CD4-positive, alpha-beta T cell treated with Interleukin-12 subunit alpha and Interleukin-12 subunit beta, for 1 hour (primary cell): ENCODE measurements at places on chromosomes 13 and 19.

DNA sequence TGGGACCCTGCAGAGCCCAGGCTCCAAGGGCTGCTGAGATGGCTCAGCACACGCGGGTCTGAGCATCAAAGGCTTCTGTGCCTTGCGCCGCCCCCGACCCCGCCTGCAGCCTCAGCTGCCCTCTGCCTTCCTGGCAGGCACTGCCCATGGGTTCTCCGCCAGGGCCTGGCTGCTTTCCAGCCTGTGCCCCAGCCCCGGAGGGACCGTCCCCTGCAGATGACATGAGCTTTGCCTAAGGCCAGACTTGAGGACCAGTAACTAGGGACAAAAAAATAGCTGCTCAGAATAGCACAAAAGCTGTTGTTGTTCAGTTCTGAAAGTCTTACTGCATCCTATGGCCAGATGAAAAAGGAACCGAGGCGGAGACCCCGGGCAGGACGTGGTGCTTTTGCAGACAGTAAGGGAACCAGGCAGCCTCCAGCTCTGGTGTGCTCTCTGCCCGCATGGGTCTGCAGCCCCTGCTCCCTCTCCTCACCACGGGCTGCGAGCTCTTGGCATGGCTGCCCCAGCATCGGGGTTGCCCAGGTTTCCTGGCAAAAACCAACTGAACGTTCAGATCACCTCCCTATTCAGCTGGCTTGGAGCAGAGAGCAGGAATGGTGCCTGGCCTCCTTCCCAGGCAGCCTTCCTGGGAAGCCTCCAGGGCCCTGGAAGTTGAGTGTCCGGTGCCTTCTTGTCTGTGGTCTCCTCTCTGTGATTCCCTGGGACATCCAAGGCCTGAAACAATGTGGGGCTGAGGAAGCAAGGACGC is 12.5 kb upstream of the CFAP97D2 start:
- no peak for DNase-seq

GRCh38 chr13:93775507-93776108 is 549.0 kb downstream of the GPC6 start:
- no peak for DNase-seq

DNA sequence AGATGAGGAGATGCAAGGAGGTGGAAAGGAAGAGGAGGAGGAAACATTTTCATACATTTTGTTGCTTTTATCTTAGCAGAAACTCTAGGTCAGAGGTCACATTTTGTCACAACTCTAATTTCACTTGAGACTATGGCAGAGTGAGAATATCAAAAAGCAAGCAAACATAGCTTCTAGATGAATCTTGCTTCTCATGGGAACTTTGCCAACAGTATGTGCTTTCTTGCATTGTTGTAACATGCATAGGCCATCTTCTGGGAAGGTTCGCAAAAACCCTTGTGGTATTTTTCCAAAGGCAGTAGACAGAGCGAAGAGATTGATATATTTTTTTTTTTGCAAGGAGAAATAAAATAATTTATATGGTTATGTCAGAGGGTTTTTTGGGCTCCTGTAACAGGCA is 291.3 kb downstream of the MTUS2 start:
- no peak for DNase-seq

- no peak for DNase-seq
Observed at GRCh38 chr13:46982856-46983582, 86.2 kb upstream of the HTR2A start.

- no peak for DNase-seq
Observed at GRCh38 chr13:106986033-106986484, 418.1 kb upstream of the ARGLU1 start.

DNA sequence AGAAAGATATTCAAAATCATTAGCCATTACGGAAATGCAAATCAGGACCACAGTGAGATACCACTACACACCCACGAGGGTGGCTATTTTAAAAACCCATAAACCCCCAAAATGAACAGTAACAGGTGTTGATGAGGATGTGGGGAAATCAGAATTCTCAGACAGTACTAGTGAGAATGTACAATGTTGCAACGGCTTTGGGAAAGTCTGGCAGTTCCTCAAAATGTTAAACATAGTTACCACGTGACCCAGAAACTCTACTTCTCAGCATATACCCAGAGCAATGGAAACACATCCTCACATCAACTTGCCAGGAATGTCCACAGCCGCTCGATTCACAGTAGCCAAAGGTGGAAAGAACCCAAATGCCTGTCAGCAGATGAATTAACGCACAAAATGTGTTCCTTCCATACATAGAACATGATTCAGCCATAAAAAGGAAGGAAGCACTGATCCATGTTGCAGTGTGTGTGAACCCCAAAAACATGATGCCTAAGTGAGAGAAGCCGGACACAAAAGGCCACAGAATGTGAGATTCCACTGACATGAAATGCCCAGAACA is 7.0 kb downstream of the PLVAP start:
- DNase-seq = no peak

- DNase-seq = no peak
Observed at GRCh38 chr13:40148742-40149141, 493.3 kb downstream of the COG6 start.

DNA sequence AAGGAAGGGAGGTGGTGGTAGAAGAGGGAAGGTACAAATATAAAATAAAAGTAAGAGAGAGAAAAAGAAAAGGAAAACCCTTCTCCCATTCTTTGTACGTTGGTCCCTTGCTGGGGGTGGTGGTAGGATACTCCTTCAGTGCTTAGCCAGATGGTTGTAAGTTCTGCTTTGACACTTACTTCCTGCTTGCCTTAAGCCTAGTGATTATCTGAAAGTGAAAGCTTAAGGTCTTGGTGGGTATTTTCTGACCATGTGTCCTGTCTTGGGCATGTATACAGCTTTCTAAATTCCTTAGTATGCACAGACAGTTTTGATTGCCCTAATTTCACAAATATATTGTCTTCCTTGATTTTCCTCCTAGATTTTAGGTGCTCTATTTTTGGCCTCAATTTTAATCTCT is 314.8 kb downstream of the PCDH17 start:
- DNase-seq = no peak

DNA sequence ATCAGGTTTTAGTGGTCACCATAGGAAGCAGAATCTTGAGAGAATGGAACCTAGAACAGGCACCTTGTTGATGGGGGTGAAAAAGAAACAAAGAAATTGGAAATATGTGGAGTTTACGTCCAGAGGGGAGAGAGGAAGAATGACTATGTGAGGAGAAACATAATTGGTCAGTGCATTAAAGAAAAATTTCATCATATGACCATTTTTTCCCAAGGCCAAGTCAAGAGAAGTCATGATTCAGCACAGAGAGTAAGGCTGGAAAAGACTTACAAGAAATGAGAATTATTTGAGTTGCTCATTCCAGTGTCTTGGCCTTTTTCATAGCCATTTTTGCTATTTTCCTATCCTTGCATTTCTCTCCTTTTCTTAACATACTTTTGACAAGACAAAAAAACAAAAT is 421.7 kb downstream of the EFNB2 start:
- DNase-seq = no peak

GRCh38 chr19:1105873-1106840 is 2.4 kb downstream of the GPX4 start:
- DNase-seq = no peak

- DNase-seq = no peak
Observed at GRCh38 chr13:73254827-73255226, 196.0 kb downstream of the KLF5 start.

- DNase-seq = no peak
Observed at GRCh38 chr13:72290962-72291681, 424.1 kb upstream of the DACH1 start.

- no peak for DNase-seq
Observed at GRCh38 chr13:33003458-33004019, 12.7 kb upstream of the KL start.

- no peak for DNase-seq
Observed at GRCh38 chr13:106609116-106609515, 41.2 kb upstream of the ARGLU1 start.

- DNase-seq = no peak
Observed at GRCh38 chr13:91085127-91085526, 262.4 kb upstream of the MIR17HG start.

DNA sequence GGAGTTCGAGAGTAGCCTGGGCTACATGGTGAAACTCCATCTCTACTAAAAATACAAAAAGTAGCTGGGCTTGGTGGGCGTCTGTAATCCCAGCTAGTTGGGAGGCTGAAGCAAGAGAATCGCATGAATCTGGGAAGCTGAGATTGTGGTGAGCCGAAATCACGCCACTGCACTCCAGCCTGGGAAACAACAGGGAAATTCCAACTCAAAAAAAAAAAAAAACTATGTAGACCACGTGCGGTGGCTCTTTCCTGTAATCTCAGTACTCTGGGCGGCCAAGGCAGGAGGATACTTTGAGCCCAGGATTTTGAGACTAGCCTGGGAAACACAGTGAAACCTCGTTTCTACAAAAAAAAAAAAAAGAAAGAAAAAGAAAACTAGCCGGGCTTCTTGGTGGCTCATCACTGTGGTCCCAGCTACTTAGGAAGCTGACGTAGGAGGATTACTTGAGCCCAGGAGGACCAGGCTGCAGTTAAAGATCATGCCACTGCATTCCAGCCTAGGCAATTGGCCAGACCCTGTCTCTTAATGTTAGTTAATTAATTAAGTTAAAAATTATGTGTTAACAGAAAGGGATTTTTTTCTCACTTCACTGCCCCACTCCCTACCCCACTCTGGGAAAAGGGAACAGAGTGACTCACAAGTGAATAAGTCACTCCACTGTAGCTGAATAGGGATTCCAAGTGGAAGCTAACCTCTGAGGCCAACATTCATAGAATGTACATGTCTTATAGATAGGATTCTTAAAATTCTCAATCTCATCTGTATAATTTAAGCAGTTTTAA is 2.2 kb downstream of the ZNF83 start:
- no peak for DNase-seq

GRCh38 chr19:7982103-7982502 is 23.3 kb downstream of the ELAVL1 start:
- no peak for DNase-seq

DNA sequence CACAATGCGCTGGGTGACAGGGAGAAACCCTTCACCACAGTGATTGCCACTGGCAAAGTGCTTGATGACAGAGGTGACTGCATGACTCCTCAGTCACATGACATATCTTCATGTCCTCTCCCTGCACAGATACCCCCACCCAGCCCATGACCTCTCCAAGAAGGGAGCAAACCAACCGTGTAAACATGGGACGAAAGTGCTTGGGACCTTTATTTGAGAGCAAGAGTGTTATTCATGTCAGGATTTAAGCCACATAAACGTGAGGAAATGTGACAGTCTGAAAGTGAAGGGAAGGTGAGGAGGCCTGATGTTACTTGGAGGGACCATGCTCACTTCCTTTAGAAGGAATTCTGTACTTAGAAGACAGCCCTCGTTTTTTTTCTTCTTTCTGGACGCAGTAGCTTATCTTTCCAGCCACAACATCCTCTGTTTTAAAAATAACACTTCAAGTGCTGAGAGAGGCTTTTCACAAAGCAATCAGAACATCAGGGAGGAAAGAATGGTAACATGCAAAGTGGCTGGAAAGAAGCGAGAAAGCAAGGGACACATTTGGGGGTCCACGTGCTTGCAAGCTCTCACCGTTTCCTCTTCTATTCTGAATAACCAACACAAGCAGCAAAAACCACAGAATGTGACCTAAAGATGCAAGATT is 35.6 kb downstream of the EPS15L1 start:
- no peak for DNase-seq

GRCh38 chr19:51127755-51128154 is 3.0 kb downstream of the SIGLEC9 start:
- DNase-seq = no peak

- peak; percentile 20 for DNase-seq
Observed at GRCh38 chr13:39036212-39036611, 1.7 kb downstream of the PROSER1 start.

DNA sequence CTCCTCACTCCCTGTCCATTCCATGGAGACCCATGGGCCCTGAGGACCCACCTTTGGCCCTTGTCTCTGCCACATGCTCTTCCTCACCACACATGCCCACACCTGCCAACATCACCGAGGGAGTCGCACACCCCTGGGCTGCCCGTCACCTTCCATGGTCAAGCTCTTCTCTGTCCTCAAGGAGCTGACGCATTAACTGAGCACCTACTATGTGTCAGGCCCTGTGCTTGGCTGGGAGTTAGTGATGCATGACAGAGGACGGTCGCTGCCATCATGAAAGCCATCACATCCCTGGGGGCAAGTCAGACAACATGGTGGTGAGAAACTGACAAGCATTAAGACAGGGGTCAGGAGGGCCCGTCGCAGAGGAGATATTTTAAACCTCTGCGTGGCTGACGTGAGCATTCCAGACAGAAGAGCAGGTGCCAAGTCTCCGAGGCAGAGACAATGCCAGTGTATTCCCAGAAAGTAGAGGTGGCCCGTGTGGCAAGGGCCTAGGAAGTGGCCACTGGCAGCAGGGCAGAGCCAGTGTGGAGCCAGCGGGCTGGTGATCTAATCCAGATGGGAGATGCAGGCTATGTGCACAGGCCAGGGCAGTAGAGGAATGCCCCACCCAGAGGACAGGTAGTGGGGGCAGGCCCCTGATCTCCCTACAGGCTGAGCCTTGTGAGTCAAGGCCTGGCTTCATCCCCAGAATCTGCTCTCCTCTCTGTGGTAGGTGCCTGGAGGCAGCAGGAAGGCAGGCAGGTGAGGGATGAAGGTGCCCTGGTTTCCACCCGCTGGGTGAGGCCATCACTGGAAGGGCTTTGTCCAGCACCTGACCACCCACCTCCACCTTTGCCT is 21.2 kb downstream of the ELAVL1 start:
- no peak for DNase-seq

DNA sequence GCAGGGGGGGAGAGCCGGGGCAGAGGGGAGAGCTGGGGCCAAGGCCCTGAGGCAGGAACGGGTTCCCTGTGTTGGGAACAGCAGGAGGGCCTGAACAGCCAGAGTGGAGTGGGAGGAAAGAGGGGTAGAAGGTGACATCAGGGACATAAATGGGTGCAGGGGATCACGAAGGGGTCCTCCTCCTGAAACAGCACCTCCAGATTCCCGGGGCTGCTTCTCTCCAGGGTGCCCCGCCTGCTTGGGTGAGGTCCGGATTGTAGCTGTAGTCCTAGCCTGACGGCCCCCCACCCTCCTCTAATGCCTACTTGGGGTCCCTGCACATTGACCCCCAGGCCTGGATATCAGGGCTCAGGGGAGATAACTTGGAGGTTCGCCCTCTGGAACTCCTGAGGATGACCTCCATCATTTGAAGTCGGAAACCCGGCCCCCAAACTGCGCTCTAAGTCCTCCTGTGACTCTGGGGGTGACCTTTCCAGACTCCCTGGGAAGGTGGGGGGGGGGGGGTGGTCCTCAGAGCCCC is 473 bp upstream of the SCN1B start:
- DNase-seq = no peak

GRCh38 chr19:11535792-11536595 is 2.7 kb upstream of the CNN1 start:
- peak; percentile 89 for DNase-seq

- DNase-seq = no peak
Observed at GRCh38 chr19:57560049-57560491, 407 bp upstream of the ZNF550 start.

DNA sequence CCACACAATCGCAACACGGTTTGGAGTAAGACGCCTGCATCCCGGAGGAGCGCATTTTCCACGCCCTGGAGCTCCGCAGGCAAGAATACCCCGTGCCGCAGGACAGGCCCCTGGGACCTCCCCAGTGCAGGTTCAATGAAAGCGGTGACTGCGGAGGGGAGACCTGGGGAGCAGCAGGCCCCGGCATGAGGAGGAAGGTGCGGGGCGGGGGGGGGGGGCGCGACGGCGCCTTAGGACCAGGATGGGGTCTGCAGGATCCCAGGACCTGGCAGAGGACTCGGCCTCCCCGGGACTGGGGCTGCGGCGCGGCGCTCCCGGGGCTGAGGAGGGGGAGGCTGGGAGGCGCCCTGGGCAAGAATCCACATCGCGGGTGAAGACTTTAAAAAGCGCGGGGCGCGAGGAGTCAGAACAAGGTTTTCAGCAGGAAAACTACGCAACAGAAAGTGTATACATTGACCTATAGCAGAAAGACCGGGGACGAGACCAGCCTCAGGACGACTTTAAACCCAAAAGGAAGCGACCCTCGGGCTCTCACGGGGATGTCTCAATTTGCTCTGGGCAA is 432 bp downstream of the ZNF611 start:
- no peak for DNase-seq
